ENCODE measurements at places on chromosomes 4 and X.
A peak's percentile ranks its signal among the peaks of the same experiment; 100 is the strongest.

DNA sequence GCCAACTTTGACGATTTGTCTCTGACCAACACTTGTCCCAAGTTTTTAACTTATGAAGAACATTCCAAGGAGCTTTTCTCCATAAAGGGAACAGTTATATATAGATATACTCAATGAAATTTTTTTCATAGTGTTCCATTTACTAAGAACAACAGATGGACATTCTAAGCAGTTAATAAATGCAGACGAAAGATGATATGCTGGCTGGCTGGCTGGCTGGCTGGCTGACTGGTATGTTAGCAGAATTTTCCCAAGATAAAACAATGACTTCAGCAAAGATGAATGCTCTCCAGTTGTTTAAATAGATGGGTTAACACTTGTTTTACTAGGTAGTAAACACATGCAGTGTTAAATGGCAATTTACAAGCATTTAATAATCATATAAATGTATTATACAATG is 62.2 kb downstream of the SPANXN3 start:
- no peak for DNase-seq

- no peak for DNase-seq
Measured at GRCh38 chr4:75561789-75562188, 5.9 kb downstream of the ODAPH start.

DNA sequence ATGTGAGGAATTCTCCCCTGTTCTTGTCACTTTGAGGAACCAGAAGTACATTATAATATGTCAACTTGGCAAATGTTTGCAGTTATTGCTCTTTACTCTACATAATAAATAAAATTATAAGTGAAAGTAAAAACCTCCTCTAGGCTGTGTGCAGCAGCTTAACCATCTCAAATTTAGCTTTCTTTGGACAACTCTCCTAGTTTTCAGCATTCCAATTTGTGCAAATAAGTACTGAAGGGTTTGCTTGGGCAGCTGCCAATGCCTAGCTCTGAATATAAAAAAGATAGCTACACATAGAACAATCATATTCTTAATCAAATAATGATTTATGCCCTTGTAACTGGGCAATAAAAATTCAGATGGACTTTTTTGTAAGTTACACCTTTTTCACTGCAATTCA is 82.5 kb downstream of the GASK1B start:
- DNase-seq: no peak

GRCh38 chrX:132778917-132779316 is 179.5 kb downstream of the HS6ST2 start:
- DNase-seq: no peak

DNA sequence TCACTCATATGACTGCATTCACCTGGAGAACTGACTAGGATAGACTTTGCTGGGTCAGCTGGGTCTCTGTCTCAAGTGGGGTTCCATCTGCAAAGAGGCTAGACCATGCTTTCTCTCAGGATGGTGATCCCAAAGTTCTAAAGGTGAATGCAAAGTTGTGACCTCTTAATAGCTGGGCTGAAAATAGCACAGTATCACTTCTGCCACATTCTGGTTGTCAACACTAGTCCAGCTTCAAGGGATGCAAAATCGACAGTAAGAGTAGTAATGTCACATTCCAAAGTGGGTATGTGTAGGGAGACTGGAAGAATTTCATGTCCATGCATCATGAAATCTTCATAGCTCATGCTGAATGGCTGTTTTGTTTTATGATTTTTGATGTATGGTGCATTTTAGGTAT is 414.6 kb downstream of the PCDH7 start:
- no peak for DNase-seq

DNA sequence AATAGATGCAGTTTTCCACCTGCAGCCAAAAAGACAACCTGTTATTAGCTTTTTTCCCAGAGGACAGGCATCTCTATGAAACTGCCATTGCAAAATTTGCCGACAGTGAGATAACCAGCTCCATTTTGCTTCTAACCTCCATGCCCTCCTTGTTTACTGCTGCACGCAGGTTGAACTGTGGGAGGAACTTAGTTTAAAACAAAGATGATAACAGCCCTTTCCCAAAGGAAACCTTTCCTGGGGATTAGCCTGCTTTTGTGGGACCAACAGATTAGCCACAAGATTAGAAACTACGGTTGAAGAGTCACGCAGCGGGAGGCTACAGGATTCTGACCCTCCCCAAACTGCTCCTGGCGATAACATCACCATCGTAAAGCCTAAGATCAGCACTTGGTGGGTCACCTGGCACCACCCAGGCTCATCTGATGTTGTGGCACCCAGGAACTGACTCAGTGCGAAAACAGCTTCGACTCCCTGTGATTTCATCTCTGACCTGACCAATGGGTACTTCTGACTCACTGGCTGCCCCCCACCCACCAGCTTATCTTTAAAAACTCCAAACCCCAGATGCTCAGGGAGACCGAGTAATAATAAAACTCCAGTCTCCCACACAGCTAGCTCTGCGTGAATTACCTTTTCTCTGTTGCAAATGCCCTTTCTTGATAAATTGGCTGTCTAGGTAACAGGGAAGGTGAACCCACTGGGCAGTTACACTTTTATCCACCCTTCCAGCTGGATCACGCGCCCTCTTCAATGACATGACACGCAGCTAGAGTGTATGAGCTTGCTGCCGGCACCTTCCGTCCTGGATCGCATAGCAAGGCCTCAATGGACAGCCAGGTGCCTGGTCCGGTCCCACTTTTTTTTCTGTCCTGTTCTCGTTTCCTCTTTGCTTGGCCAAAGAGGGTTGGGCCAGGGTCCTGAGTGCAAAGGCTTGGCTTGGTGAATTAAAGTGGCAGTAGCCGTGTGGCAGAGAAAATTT is 27.2 kb downstream of the NOP14 start:
- DNase-seq: peak; percentile 58

Measured in activated T-helper 9 cell treated with anti-CD3 and anti-CD28 coated beads, Interleukin-2, amount 50 U/mL, for 16 hours (primary cell).